ENCODE measurements at places on chromosomes 3 and 15.
A peak's percentile ranks its signal among the peaks of the same experiment; 100 is the strongest.

- no peak for DNase-seq
Measured at GRCh38 chr3:128207951-128208350, 54.7 kb downstream of the EEFSEC start.

DNA sequence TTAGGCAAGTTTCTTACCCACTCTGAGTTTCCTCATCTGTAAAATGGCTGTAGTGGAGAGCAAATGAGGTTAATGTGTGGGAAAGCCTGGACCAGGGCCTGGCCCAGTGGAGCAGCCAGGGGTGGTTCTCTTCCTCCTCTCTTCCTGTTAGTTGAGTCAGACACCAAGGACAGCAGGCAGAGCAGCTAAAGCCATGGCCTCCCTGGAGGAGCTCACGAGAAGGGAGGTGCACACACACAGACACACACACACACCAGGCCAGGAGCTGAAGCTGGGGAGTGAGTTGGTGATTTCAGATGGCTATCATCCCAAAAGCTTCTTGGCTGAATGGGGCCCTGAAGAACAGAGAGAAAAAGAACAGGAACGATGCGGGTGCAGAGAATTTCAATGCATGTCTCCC is 33.2 kb upstream of the TSPAN3 start:
- no peak for DNase-seq

- DNase-seq, result no peak
Measured at GRCh38 chr3:53695324-53695690, 150.9 kb downstream of the CHDH start.

- DNase-seq, result peak; percentile 72
Measured at GRCh38 chr15:67082007-67082536, 16.7 kb downstream of the SMAD3 start.

GRCh38 chr3:177598097-177598833 is 401.0 kb upstream of the TBL1XR1 start:
- DNase-seq, result no peak

DNA sequence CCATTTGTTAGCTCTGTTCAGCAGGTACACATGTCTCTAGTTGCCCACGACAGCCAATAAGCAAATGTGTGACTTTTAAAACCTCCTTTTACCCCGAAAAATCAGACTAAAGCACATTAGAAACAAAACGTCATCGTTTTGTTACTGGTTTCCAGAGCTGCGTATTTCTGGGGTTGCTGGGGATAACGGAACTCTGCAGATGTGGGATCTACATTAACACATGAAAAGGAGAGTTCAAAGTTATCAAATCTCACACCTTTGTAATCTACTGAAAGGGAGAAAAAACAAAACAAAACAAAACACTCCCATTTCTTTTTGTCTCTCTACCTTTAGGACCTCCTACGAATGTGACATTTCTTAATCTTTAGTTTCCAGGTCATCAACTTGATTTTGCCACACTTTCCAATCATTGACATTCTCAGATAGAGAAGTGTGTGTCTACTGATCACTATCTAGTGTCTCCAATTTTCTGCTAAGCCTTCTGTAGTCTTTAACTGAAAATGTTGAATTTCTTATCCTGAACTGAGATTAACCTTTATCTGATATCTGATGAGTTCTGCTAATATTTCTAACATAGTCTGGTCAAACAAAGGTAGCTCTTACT is 93.0 kb upstream of the TSPAN3 start:
- DNase-seq, result no peak

GRCh38 chr3:133254716-133255115 is 145.1 kb upstream of the BFSP2 start:
- DNase-seq, result no peak

GRCh38 chr3:11643201-11643603 is 513 bp downstream of the VGLL4 start:
- peak; percentile 25 for DNase-seq

- no peak for DNase-seq
Measured at GRCh38 chr3:112651071-112651470, 10.1 kb upstream of the CCDC80 start.

GRCh38 chr15:79058260-79058850 is 32.2 kb downstream of the RASGRF1 start:
- no peak for DNase-seq

DNA sequence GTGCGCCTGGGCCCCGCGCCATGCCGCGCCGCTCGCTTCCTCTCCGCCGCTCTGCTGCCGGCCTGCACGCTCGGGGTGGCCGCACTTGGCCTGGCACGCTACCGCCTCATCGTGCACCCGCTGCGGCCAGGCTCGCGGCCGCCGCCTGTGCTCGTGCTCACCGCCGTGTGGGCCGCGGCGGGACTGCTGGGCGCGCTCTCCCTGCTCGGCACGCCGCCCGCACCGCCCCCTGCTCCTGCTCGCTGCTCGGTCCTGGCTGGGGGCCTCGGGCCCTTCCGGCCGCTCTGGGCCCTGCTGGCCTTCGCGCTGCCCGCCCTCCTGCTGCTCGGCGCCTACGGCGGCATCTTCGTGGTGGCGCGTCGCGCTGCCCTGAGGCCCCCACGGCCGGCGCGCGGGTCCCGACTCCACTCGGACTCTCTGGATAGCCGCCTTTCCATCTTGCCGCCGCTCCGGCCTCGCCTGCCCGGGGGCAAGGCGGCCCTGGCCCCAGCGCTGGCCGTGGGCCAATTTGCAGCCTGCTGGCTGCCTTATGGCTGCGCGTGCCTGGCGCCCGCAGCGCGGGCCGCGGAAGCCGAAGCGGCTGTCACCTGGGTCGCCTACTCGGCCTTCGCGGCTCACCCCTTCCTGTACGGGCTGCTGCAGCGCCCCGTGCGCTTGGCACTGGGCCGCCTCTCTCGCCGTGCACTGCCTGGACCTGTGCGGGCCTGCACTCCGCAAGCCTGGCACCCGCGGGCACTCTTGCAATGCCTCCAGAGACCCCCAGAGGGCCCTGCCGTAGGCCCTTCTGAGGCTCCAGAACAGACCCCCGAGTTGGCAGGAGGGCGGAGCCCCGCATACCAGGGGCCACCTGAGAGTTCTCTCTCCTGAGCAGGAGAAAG is 951 bp downstream of the GPR62 start:
- DNase-seq, result peak; percentile 37

DNA sequence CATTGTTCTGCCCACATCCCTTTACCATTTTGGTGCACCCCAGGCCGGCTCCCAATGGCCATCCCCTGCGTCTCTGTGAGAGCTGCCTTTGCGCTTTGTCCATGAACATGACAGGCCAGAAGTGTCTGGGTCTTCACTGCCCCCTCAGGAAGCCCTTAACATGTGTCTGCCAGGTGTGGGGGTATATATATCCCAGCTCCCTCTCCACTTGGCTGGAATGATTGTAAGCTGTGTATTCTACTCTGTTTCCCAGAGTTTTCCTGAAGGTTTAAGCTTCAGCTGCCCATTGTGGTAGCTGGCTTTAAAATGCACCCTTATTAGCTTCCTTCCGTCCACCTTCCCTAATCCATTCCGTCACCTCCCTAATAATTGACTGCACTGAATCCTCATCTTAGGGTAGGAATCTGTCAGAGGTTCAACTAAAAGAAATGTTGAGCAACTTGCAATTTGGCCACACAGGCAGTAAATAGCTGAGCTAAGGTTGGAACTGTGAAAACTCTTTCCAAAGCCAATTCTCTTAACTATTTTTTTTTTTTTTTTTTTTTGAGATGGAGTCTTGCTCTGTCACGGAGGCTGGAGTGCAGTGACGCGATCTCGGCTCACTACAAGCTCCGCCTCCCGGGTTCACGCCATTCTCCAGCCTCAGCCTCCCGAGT is 30.4 kb upstream of the UBE2E1 start:
- no peak for DNase-seq

DNA sequence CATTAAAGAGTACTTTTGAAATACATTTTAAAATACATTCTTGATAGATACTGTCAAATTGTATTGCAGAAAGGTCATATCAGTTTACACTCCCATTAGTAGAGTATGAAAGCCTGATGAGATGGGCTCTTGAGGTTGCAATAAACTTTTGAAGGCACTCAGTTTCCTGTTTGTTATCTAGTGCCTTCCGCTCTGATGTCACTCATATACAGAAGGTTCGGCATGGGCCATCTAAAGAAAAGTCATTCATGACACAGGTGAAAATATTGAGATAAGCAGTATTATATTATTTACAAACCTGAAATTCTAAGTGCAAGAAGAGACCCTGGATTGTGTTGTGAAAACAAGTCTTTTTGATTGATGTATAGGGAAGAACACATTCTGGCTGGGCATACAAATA is 36.5 kb upstream of the DENND4A start:
- peak; percentile 19 for DNase-seq

- no peak for DNase-seq
Measured at GRCh38 chr15:67198157-67198754, 56.2 kb downstream of the AAGAB start.

GRCh38 chr3:175573226-175573625 is 714.1 kb downstream of the NAALADL2 start:
- no peak for DNase-seq

GRCh38 chr3:56980798-56981390 is 79.6 kb upstream of the SPATA12 start:
- DNase-seq, result peak; percentile 70

DNA sequence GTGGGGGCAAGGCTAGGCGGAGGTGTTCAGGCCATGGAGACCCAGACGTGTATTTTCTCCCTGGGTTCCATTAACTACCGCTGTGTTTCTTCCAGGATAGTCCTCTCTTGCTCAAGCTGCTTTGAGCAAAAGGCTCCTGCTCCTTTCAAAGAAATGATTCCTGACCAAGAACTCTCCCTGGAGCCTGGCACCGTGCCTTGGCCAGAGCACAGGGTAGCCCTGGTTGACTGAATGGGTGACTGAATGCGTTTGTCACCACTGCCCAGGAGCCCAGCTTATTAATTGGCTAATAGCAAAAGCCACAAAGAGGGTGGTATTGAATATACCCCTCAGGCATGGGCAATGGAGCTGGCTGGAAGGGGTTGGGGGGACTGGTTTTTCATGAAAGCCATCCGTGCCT is 13.9 kb downstream of the RASGRF1 start:
- no peak for DNase-seq

DNA sequence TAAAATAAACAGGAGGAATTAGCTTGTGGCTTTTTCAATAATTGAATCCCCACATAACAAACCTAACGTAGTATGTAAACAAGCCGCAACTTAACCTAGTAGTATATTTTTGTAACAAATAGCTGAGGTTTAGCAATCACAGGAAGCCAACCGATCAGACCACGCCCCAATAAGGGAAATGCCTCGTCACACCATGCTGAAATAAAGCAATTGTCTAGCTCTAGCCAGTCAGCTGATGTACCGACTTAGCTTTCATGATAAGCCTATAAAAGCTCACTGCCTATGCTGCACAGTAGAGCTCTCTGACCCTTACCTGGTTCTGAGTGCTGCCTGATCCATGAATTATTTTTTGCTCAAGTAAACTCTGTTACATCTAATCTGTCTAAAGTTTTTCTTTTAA is 208.9 kb downstream of the ROBO1 start:
- DNase-seq, result no peak

DNA sequence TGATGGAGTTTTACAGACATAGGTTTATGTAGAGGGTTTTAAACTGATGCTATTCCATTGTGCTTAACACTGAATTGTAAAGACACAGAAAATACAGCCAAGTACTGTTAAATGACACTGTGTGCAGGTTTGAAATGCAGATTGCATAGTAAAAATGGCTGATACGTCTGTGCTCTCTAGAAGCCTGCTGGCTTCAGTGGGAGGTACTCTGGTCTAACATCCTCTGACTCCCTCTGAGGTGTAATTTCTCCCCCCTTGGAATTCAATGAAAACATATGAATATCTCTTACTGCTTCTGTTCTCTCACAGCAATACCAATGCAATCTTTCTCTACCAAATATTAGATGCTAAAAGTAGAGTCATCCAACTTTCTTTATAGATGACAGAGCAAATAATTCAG is 176.6 kb downstream of the SLC9A9 start:
- DNase-seq, result no peak

- no peak for DNase-seq
Measured at GRCh38 chr15:42728972-42729371, 8.0 kb downstream of the CDAN1 start.

DNA sequence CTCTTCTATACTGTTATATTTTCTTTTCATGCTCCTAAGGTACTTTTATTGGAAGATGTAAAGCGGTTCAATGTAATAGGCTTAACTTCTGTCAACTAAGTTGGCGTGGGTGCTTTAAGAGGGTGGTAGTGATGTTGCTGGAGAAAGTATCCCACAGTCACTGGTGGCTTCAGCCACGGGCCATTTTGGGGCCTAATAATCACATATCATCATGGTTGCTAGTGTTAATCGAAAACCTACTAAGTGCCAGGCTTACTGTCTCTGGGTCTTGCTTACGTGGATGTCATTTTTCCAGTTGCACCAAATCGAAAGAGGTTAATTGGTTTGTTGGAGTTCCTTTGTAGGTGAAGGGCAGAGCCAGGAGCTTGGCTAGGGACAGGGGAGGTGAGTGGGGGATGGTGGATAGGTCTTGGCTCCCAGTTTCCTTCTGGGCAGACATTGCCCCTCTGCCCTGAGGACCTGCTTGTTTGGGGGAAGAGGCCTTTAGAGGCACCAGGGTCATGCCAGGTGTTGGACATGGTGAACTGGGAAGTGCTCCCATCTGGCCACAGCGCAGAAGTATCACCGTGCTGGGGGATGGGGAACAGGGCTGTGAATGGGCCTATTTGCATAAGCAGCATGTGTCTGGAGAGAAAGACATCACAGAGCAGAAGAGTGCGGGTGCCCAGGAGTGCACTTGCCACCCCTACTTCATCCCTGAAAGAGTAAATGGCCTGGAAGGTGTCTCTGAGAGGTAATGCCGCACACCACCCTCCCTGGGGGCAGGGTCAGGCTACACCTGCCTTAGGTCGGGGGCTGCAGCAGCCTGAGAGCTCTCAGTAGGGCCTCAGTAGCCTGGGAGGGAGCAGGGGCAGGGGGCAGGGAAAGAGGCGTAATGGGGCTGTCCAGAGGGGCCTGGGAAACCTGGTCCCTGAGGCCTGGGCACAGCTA is 62.4 kb upstream of the POLG start:
- no peak for DNase-seq

DNA sequence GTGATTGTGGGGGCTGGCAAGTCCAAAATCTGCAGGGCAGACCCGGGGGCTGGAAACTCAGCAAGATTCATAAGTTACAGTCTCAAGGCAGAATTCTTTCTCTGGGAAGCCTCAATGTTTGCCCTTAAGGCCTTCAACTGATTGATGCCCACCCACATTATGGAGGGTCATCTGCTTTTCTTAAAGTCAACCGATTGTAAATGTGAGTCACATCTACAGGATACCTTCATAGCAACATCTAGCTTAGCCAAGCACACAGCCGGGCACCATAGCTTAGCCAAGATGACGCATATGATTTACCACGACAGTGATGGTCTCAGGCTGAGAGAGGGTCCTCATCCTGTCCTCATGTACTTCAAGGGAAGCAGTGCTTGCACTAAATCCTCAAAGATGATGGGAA is 43.5 kb downstream of the IDH2 start:
- no peak for DNase-seq

- DNase-seq, result no peak
Measured at GRCh38 chr3:194327218-194328052, 23.7 kb downstream of the CPN2 start.

GRCh38 chr15:51973775-51974174 is 2.2 kb upstream of the LEO1 start:
- no peak for DNase-seq

Measured in stimulated activated CD4-positive, alpha-beta T cell treated with anti-CD3 and anti-CD28 coated beads, Interleukin-4, amount 100 ng/mL, for 24 hours (primary cell).